ENCODE measurements at places on chromosomes 6 and 20. TPM values are rescaled to one million over a fixed set of nuclear protein-coding genes. Genes with fewer than 3 reads are reported as not detected.

GSTA3 gene
- total RNA-seq = not detected

IFNGR1 gene
- total RNA-seq = 34.2 TPM

FNDC1 gene
- 29.4 TPM for total RNA-seq

PBOV1 gene
- not detected for total RNA-seq

OR2J1 gene
- not detected for total RNA-seq

SLC22A1 gene
- total RNA-seq = 2.0 TPM

CCN6 gene
- not detected for total RNA-seq

RUNX2 gene
- total RNA-seq = 1.6 TPM

PGC gene
- not detected for total RNA-seq

CLPSL1 gene
- total RNA-seq = not detected

RAD21L1 gene
- total RNA-seq = under 0.01 TPM

SNAI1 gene
- not detected for total RNA-seq

CST1 gene
- not detected for total RNA-seq

BPIFB2 gene
- total RNA-seq = not detected

MOG gene
- not detected for total RNA-seq

HSPA1A gene
- 65.7 TPM for total RNA-seq

AKAP12 gene
- 4.4 TPM for total RNA-seq

RSPO4 gene
- total RNA-seq = not detected

MACROD2 gene
- total RNA-seq = 0.65 TPM

ZNF831 gene
- not detected for total RNA-seq

PRR18 gene
- not detected for total RNA-seq

HCRTR2 gene
- total RNA-seq = 0.39 TPM

SOBP gene
- not detected for total RNA-seq

TXLNB gene
- total RNA-seq = not detected

PAK5 gene
- not detected for total RNA-seq

TRIM15 gene
- total RNA-seq = not detected

HLA-DRB5 gene
- not detected for total RNA-seq

ZNF311 gene
- total RNA-seq = 1.6 TPM

KHDC3L gene
- not detected for total RNA-seq

SALL4 gene
- total RNA-seq = not detected
